ENCODE measurements at places on chromosomes 5 and 9.

- no peak for DNase-seq
Measured at GRCh38 chr9:129801504-129801903, 1.5 kb upstream of the TOR1B start.

- DNase-seq, result no peak
Measured at GRCh38 chr9:105535920-105536668, 21.8 kb upstream of the FKTN start.

GRCh38 chr5:95730730-95731570 lies at the start of gene RHOBTB3:
Gene RHOBTB3, plus strand, starts transcription at chr5:95731336. Its CDS starts 347 bp downstream, at chr5:95731683.
- peak; percentile 58 for DNase-seq

GRCh38 chr5:132280371-132281240 lies 13.6 kb upstream of the SLC22A4 start:
- DNase-seq, result no peak

- DNase-seq, result no peak
Measured at GRCh38 chr5:63596254-63596653, 366.0 kb downstream of the HTR1A start.

DNA sequence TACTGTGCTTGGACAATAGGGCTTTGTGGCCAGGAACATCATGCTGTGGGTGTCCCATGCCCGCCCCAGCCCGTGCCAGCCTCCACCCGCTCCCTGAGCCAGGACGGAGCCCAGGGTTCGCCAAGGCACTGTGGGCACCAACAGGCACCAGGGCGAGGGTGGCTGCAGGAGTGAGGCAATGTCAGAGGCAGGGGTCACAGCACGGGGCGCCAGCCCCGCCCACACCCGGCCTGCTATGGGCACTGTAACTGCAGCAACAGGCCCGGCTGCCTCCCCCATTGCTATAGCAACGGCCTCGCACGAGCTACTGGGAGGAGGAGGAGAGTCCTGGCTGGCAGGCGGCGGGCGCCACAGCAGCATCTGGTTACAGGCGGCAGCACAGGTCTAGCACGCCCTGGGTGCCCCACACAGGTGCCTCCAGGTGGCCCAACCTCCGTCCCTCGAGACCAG lies 2.5 kb downstream of the ABCA2 start:
- DNase-seq, result no peak

- DNase-seq, result no peak
Measured at GRCh38 chr5:104564530-104564929, 1001.9 kb upstream of the NUDT12 start.

Measured in LoVo (cell line).